AG20443 (cell line): ENCODE measurements at places on chromosomes 12 and 14.
A peak's percentile ranks its signal among the peaks of the same experiment; 100 is the strongest.

DNA sequence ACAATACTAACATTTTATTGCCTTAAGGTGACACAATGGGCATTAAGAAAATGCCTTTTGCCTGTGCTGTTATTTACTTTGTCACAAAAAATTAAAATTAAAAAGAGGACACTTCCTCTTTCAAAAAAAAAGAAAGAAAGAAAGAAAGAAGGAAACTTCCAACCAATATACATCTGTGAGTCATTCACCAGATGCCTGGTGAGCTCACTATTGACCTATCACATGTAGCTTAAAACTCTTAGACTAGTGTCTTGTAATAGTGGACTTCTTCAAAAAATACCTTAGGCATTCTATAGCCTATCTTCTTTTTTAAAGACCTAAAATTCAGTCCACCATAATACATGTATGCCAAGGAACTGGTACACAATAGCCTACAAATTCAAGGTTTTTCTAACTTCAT, 4.9 kb upstream of the SOX5 start:
- no peak for DNase-seq

- DNase-seq = no peak
These were observed 78.9 kb downstream of the EMP1 start for GRCh38 chr12:13275241-13276085.

GRCh38 chr12:2198005-2198501, 145.3 kb downstream of the CACNA1C start:
- DNase-seq = peak; percentile 59

DNA sequence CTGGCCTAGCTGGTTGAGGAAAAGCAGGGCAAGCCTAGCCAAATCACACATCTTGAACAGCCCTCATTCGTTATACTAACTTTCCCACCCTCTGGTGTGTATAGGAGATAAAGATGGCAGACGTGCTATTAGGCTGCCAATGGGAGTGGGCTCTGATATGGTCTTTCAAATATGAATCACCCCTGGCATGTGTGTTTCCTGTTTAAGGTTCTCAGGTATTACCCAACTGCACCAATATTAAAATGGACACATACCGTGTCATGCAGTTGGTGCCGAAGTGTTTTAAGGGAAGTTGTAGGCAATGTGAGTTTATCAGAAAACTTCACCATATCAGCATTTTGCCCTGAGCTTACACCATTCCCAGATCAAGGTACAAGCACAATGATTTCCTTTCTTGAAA, 33.4 kb downstream of the CHST11 start:
- DNase-seq = no peak

- DNase-seq = peak; percentile 40
These were observed 197.2 kb upstream of the PLEKHG7 start for GRCh38 chr12:92505254-92506231.

GRCh38 chr12:126233625-126234024, 1168.4 kb downstream of the AACS start:
- DNase-seq = no peak

DNA sequence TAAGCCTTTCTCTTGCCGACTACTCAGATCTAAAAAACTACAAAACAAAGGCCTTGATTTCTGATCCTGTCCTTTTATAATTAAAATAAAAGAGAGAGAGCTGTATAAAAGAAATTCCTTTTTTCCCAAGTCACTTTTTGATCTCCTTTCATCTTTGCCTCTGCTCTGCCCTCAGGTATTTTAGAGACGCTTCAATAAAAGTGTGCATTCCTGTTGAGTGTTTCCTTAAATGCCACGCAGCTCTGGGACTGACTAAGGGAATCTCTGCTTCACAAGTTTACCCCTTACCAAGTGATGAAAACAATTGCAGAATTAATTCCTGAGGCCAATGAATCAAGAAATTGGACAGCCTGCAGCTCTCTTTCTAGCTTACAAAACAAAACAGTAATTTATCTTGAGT, 1109.8 kb downstream of the TMTC2 start:
- DNase-seq = no peak

- no peak for DNase-seq
These were observed 12.8 kb upstream of the AQP2 start for GRCh38 chr12:49937639-49938300.

DNA sequence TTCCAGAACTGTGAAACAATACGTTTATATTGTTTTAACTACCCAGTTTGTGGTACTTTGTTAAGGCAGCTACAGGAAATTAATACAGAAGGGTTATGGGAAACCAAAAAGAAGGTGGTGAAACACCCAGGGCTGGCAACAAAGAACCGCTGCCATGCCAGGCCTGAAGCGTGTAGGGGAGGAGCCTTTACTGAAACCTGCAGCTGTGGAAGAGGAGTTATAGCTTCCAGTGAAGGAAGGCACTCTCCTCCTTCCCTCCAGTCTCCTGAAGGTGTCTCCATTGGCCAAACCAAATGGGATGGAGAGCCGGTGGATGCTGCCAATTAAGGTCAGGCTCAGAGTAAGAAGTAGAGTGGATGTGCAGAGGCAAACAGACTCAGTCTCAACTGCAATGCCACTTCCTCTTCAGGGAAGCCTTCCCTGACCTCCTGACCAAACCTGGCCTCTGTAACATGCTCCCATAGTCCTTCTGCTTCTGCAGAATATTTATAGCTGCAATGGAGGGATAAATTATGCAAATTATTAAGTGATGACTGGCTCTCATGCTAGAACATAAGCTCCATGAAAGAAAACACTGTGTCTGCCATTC, 168.3 kb downstream of the DAD1 start:
- DNase-seq = no peak

DNA sequence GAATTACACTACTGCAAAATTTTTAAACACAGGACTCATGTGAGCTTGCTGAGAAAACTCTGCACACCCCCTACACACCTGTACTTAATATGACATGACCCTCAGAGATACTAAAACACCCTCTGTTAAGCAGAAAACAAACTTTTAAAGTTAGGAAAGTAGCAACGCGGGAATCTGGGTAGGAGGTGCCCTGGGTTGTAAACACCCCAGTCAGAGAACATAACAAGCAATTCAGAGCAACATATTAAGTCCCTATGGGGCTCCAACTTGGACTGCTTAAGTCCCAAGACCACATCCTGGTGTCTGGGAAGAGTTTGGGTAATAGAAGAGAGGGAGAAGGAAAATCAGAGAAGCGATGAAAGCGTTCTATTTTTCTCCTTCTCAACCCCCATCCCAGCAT, 1.2 kb downstream of the ATF7 start:
- no peak for DNase-seq

DNA sequence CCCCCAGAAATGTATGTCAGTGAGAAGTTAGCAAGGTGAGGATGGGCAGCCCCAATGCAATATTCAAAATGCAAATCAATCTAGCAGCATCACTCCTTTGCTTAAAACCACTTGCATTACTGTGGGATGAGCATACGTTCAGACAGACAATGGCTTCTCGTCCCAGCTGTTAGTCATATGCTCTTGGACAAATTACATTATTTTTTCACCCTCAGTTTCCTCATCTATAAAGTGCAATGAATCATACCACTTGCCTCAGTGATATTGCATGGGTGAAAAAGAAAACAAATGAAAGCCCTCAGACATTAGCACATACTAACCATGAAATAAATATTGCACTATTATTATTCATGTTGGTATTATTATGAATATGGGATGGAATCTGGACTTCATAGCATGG, 132.3 kb downstream of the C12orf75 start:
- no peak for DNase-seq

- peak; percentile 41 for DNase-seq
These were observed 104.4 kb downstream of the SCN8A start for GRCh38 chr12:51695241-51696010.

DNA sequence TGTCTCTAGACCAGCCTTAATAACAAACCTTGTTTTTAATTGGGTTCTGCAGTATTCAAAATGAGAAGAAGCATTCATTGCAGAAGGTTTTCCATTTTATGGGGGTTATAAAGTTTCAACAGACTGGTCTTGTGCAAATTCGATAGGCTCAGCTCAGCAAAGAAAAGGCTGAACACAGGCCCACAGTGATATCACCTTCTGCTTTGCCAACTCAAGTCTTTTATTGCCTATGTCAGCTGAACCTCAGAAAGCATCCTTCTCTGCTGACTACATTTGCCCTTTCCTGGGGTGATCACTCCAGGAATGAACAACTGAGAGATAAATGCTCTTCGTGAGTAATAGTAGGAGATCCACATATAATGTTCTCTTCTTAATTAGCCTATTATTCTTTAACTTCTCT, 134.5 kb upstream of the CCDC175 start:
- no peak for DNase-seq

GRCh38 chr12:128075332-128075731, 191.6 kb upstream of the TMEM132C start:
- DNase-seq = no peak
